ENCODE measurements at places on chromosomes 5 and 9. TPM values are rescaled to one million over a fixed set of nuclear protein-coding genes. Genes with fewer than 3 reads are reported as not detected.

GRCh38 chr9:136403538-136403914 lies 3.6 kb upstream of the SNAPC4 start:
- no peak for DNase-seq

DNA sequence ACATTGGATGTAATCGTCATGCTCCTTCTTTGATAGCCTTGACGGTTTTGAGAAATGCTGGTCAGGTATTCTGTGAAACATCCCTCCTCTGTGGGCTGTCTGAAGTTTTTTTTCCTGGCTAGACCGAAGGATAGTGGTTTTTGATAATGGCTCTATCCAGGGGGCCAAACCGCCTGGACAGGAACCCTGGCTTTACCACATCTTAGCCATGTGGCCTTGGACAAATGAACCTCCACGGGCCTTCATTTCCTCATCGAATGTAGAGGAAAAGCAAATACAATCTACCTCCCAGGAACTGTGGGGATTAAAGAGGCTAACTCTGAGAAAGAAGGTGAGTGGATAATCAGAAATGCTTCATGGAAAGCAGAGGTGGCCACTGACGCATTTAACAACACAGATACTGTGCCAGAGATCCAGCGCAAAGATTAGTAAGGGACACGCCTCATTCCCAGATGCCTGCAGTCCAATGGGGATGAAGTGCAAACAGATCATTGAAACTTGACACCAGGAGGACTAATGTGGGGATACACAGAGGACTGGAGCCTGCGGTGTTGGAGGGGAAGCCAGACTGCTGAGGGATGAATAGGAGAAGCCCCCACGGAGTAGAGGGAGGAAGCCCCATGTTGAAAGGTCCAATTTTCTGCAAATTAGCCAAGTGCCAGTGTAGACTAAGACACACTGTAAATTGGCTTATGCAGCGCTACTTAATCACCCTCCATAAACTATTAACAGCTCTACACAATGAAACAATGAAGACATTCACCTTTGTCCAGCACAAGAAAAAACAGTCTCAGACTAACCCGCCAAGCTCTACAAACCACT lies 41.6 kb downstream of the MYO10 start:
- DNase-seq: peak; percentile 81

GRCh38 chr5:149313151-149313841 lies 32.0 kb upstream of the GRPEL2 start:
- no peak for DNase-seq

DNA sequence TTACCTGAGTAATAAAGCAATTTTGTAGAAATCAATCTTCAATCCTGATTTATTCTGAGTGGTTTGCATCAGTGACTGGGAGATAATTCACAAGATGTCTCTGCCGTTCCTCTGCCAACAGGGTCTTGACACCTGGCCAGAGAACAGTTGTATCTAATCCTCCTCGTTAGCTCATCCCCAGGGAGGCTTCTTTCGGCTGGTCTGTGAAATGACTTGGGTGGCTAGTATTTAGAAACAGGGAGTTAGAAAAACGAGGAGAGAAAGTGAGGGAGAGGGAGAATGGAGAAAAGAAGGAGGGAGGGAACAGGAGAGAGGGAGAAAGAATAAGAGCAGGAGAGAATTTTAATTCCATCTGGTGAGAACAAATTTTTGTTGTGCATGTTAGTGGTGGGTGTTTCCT lies 600.2 kb upstream of the TLE4 start:
- DNase-seq: no peak

DNA sequence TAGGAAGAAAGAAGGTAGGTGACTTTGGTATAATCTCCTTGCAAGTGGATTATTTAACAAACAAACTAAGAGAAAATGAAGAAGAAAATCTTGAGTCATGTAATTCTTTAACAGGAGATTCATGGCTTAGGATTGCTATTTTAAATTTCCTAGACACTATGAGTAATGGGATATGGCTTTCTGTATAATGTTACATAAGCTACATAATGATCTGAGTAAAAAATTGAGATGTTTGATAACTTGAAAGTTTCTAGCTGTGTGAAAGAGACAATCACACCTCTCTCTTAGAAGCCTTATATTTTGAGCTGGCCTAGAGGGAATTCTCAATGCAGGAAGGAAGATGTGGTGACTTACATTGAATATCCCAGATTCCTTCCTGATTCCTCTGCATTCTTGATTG lies 92.5 kb downstream of the CDH9 start:
- no peak for DNase-seq

GRCh38 chr5:124705577-124705976 lies 40.9 kb downstream of the ZNF608 start:
- no peak for DNase-seq

DNA sequence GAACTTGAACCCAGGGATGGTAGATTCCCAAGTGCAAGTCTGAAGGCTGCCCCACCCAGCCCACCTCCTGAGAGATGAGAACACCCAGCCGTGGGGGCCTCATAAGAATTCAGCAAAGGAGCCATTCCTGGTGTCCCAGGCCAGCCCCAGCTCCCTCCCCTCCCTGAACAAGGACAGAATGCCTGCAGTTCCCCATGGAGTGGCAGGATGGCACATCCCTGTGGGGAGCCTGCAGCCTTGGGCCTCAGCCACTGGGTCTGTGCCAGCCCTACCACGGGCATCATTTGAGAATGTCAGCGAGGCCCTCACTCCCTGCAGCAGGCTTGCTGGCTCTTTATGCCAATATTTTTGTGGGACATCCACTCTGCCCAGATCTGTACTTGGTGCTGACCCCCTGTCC lies 36.2 kb upstream of the RAPGEF1 start:
- no peak for DNase-seq

- DNase-seq: no peak
These were observed 11.7 kb downstream of the DOCK2 start for GRCh38 chr5:169648725-169649310.

DNA sequence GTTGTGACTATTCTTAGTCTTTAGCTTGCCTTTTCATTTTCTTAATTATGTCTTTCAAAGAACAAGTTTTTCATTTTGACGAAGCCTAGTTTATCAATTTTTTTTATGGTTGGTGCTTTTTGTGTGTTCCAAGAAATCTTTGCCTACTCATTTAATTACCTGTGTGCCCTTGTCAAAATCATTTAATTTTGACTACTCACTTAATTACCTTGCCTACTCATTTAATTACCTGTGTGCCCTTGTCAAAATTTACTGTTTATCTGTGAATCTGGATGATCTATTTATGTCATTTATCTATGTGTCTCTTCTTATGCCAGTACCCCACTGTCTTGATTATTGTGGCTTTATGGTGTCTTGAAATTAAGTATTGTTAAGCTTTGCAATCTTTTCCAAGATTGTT lies 63.9 kb downstream of the MTAP start:
- no peak for DNase-seq

GRCh38 chr9:101977614-101978210 lies 239.3 kb upstream of the GRIN3A start:
- no peak for DNase-seq

- no peak for DNase-seq
These were observed 27.7 kb upstream of the QSOX2 start for GRCh38 chr9:136273244-136273865.

GRCh38 chr5:23994581-23995370 lies 487.4 kb downstream of the PRDM9 start:
- DNase-seq: no peak

- no peak for DNase-seq
These were observed 58.2 kb downstream of the ESM1 start for GRCh38 chr5:54927097-54927746.

DNA sequence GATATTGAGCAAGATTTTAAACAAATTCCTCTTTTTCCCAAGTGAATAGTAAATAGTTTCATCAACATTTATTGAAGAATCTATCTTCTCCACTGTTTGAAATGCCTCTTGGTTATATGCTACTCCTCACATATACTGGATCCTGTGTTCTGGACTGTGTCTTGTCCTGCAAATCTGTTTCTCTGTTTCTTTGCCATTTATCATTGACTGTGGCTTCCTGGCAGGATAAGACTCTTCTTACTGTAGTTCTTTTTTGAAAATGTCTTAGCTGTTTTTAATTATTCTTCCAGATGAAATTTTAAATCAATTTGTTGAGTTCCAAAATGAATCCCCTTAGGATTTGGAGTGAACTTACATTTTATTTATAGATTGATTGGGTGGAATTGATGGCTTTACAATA lies 27.8 kb downstream of the RALGPS1 start:
- no peak for DNase-seq

DNA sequence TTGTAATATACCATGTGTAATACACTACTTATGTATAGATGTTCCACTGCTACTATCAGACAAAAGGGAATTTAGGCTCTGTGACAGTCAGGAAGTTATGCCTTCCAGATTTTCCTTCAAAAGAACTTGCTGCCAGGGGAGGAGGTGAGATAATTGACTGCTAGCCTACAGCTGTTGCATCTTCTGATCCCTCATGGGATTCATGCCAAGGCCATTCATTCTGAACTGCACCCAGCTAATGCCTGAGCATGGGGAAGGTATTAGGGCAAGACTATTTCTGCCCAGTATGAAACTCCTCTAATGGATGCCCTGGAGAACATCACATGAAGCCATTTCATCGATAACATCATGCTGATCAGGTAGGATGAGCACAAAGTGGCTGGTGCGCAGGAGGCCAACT lies 746.5 kb upstream of the ZNF608 start:
- DNase-seq: no peak

- no peak for DNase-seq
These were observed 12.9 kb downstream of the YTHDC2 start for GRCh38 chr5:113526421-113526820.

DNA sequence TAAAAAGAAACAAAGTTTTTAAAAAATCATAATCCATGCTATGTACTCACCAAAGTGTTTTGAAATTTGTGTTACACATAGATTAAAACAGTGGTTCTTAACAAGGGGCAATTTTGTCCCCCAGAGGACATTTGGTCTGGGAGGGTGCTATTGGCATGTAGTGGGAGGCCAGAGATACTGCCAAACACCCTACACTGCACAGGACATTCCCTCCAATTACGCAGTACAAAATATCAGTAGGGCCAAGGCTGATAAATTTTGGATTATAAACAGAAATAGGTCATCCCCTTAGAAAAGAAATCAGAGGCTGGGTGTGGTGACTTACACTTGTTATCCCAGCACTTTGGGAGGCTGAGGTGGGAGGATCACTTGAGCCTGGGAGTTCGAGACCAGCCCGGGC lies 38.9 kb downstream of the ELL2 start:
- no peak for DNase-seq

Gene HNRNPK
- 491 TPM for total RNA-seq

Gene HAVCR1
- total RNA-seq: 27.7 TPM

Gene ACER2
- 11.9 TPM for total RNA-seq

Gene IL5
- not detected for total RNA-seq

Gene RGMB
- 69.6 TPM for total RNA-seq

Gene IL9
- total RNA-seq: not detected

Gene SLC38A9
- total RNA-seq: 20.0 TPM

Gene ZFP37
- total RNA-seq: 0.80 TPM

Gene GPR150
- 0.27 TPM for total RNA-seq

Gene ADRA1B
- 0.32 TPM for total RNA-seq

Gene ANKRD33B
- total RNA-seq: 0.66 TPM

Gene SLC26A2
- total RNA-seq: 770 TPM

Gene DEPDC1B
- 8.4 TPM for total RNA-seq

Gene DCAF10
- total RNA-seq: 32.7 TPM
